Renal cortex interstitium (tissue), 15 donors: ENCODE measurements at places on chromosomes 3 and 15. TPM values are rescaled to one million over a fixed set of nuclear protein-coding genes. Genes with fewer than 3 reads are reported as not detected.

GRCh38 chr15:68700455-68701123, 120.1 kb downstream of the ANP32A start:
- DNase-seq, result peak; percentile 53

DNA sequence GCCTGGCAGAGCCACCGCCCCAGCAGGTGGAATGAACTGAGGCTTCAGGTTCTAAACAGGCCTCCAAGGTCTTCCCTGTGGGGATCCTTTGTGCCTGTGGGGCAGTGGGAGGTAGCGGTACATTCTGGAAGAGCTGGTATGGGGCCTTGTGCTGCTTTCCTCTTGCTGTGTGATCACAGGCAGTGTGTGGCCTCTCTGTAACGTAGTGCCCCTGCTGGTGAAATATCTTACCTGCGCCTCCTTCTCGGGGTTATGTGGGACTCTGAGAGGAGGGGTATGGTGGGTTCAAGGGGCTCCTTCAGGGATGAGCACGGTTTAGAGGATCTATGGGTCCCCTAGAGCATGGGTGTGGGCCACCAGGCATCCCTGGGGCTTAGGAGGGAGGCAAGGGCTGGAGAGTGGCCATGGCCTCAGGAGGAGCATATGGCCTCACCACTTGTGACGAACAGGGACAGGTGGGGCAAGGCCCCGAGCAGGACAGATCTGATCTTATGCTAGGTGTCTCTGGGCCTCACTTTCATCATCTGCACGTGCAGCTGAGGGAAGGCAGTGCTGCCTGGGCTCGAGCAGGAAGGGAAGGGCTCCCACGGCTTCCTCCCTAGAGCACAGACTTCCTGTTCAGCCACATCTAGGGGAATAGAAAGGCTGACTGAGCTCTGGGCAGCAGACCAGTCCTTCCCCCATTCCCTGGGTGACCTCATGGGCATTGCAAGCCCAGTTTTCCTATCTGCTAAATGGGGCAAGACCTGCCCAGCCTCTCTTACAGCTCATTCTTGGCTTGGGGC, 1.9 kb upstream of the ALS2CL start:
- DNase-seq, result no peak

RYR3 gene
- polyA plus RNA-seq, result 6.8 TPM

DNA sequence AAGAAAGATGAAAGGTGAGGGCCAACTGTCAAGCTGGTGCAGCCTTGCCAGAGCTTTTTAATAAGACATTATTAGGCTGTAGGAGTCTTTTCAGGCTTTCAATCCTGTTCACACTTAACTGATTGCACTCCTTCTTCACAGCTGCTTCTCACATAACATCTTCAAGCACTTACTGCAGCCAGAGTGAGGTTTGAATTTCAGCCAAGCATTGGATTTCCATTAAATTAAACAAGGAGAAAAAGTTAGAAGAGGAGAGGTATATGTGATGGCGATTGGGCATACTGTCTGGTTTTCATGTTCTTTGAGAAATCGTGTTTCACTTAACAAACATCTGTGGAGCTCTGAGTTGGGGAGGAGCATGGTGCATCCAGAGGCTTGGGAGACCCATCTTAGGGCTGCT, 392.8 kb upstream of the LRRC3B start:
- no peak for DNase-seq
